ENCODE measurements at places on chromosomes 16 and 17.

DNA sequence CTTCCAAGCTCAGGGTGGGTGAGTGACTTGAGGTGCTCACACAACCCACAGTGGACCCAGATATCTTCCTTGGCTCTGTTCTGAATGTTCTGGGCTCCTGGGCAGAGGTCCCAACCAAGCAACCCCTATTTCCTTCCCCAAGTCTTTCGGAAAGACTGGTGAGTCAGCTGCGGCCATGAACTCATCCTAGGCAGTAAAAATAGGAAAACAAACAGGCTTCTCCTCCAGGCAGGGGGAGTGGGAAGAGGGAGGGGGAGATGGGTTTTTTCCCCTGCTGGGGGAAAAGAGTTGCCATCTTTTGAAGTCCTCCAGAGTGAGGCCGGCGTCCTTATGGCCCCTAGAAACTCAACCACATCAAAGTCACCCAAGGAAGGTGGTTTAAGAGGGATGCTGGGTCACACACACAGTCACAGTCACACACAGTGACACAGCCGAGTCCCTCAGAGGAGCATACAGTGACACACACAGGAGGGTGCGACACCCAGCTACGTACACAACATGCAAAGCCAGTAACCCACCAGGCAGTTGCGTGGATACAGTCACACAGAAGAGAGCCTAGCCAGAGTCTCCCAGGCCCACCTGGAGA, 16.0 kb upstream of the DLX4 start:
- no peak for DNase-seq

- DNase-seq: no peak
Measured at GRCh38 chr16:83967838-83968305, at the start of gene NECAB2. Gene NECAB2 (plus strand): TSS chr16:83968244. CDS start chr16:83968649, 405 bp downstream.

- no peak for DNase-seq
Measured at GRCh38 chr17:45783593-45784292, 377 bp upstream of the CRHR1 start.

GRCh38 chr16:54106057-54106456, 180.5 kb downstream of the IRX3 start:
- no peak for DNase-seq

GRCh38 chr16:85370881-85371651, 242.1 kb upstream of the GSE1 start:
- no peak for DNase-seq

GRCh38 chr17:41678411-41678906, 10.2 kb upstream of the EIF1 start:
- DNase-seq: no peak

GRCh38 chr16:3004781-3005284, 7.9 kb upstream of the CLDN9 start:
- DNase-seq: no peak

- DNase-seq: no peak
Measured at GRCh38 chr17:80319262-80319998, 58.8 kb downstream of the RNF213 start.

DNA sequence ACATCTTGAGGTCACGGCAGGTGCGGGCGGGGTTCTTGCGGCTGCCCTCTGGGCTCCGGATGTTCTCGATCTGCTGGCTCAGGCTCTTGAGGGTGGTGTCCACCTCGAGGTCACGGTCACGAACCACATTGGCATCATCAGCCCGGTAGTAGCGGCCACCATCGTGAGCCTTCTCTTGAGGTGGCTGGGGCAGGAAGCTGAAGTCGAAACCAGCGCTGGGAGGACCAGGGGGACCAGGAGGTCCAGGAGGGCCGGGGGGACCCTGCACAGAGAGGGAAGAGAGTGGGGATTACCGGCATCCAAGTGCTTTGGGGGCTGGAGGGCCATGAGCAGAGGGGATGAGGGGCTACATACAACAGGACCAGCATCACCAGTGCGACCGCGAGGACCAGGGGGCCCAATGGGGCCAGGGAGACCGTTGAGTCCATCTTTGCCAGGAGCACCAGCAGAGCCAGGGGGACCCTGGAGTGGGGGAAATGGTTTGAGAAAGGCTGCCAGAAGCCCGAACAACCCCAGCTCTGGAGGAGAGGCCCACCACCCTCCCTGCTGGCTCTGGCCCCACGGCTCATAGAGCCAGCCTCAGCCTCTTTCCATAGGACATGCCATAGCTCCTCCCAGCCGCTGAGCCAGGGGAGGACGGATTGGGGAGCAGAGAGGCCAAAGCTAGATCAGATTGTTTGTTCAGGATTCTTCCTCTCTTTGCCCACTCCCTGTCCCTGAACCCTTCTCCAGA, 14.6 kb downstream of the COL1A1 start:
- DNase-seq: no peak

- DNase-seq: no peak
Measured at GRCh38 chr17:14730821-14731220, 429.9 kb downstream of the HS3ST3B1 start.

- DNase-seq: no peak
Measured at GRCh38 chr17:61656721-61657217, 65.8 kb upstream of the NACA2 start.

DNA sequence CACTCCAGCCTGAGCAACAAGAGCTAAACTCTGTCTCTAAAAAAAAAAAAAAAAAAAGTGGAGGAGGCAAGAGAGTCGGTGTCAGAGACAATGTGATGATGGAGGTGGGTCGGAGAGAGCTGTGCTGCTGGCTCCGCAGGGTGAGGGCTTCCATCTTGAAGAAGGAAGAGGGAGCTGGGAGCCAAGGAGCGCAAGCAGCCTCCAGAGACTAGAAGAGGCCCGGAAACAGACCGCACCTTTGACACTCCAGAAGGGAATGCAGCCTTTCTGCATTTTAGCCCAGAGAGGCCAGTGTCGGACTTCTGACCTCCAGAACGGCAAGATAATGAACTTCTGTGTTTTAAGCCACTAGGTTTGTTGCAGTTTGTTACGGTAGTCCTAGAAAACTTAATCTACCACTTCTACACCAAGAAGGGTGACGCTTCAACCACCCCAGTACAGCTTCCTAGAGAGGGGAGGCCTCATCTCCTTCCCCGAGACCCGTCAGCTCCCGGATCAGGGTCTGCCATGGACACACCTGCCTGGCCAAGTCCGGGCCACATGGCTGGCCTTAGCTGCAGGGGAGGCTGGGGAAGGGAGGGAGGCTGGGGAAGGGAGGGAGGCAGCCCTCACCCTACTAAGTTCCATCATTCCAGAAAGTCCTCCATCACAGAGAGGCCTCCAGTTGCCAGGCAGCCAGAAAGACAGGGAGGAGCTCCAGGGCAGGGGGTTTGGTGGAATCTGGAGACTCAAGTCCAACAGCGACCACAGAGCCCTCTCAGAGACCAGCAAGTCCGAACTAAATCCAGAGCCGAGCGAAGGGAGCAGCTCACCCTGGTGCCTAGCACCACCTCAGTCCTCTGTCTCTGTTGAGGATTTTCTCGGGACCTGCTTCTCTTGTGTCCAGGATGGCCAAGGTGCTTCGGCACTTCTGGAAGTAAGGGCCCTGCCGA, 13.2 kb upstream of the RBFOX3 start:
- DNase-seq: no peak

DNA sequence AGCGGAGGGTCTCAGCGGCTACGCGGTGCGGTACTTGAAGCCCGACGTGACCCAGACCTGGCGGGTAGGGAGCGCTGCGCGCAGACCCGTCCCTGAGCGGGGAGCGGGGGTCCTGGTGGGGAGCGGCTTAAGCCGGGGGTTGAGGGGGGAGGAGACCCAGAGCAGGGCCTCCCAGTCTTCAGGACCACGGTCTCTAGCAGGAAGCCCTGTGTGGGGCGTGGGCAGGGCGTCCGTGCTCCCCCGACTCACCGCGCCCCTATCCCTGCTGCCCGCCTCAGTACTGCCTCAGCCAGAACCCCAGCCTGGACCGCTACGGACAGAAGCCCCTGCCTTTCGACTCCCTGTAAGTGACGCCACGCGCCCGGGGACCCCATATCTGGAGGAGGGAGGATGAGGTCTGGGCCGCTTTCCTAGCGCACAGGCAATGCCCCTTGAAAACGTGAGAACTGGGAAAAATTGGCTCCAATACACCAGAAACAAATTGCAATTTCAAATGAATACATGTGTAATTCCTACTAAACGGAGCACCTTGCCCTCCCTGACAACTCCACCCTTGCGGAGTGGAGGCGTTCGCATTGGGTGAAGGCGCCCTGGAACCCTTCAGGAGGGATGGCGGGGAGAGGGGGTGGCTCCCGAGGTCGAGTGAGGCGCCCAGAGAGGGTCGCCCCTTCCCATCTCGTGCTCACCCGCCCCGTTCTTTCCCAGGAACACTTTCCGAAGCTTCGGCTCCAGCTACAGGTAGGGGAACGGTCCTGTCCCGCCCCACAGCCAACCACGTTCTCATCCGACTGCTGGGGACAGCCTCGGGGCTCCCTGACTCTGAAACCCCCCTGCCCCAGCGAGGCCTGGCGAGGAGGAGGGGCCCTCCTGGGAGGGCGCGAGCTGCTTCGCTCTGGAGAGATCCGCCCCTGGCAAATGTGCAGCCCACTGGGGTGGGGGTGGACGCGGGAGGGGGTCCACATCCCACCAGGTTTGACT, 14.6 kb upstream of the CNGB1 start:
- no peak for DNase-seq

DNA sequence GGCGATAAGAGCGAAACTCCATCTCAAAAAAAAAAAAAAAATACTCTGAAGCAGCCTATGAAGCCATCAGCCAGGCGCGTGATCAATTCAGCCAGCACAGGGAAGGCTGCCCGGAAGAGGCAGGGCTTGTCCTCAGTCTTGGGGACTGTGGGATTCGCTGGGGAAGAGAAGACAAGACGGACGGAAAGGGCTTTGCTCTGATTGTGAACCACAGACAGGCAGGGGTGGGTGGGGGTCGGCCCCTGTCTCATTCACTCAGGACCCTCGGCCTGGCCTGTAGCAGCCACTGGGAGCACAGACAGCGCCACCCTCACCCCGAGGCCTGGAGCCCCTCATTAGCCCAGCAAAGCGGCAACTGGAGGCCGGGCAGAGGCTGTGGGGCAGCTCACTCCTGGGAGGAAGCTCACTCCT, 37.2 kb downstream of the ABR start:
- DNase-seq: no peak

DNA sequence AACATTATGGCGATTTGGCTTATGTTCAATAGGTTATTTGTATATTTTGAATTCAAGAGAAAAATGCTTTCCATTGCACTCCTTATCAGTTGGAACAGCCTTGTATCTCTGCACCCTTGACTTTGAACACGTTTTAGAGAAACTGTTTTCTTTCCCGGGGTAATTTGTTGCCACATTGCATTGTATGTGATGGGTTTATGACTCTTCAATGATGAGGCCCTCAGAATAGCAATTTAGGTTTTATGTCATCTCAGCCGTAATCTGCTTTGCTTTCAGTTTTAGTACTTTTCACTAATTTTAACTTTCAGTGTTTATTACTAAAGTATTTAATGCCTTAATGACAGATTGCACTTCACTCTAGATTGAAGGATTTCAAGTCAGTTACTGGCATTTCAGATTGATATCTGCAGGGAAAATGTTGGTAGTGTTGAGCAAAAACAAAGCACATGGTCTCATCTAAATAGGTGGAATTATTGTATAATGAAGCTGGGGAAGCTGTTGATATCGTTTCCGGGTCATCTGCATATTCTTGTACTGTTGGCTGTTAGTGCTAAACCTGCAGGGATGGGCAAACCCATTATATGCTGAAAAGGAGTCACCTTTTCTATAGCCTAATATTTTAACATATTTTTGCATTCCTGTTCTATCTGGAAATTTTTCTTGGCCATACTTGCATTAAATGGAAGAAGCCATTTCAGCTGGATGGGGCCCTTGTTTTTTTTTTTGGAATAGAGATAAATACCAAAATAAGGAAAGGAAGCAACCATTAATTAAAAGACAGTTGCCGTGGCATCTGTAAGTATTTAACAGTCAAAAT, 2.0 kb downstream of the LUC7L3 start:
- no peak for DNase-seq

DNA sequence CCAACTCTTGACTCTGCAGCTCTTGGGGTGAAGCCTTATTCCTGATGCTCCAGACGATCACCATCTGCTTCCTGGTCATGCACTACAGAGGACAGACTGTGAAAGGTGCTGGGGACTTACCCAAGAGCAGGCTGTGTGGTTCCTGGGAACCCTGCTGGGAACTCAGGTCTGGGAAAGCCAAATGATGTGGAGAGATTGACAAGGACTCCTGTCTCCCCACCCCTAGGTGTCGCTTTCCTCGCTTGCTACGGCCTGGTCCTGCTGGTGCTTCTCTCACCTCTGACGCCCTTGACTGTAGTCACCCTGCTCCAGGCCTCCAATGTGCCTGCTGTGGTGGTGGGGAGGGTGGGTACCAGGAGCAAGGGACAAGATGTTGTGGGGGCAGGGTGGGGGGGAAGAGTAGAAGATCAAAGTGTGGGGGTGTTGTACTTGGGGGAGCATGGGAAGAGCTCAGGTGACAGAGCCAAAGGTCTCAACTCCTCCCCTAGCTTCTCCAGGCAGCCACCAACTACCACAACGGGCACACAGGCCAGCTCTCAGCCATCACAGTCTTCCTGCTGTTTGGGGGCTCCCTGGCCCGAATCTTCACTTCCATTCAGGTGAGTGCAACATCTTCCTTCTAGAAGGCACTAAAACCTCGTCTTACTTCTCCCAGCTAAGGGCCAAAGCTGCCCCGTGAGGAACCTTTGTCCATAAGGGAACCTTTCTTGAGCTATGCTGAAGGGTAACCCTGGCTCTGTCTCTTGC, 3.0 kb downstream of the SOX15 start:
- DNase-seq: no peak

- no peak for DNase-seq
Measured at GRCh38 chr17:72306037-72306436, 185.2 kb downstream of the SOX9 start.

DNA sequence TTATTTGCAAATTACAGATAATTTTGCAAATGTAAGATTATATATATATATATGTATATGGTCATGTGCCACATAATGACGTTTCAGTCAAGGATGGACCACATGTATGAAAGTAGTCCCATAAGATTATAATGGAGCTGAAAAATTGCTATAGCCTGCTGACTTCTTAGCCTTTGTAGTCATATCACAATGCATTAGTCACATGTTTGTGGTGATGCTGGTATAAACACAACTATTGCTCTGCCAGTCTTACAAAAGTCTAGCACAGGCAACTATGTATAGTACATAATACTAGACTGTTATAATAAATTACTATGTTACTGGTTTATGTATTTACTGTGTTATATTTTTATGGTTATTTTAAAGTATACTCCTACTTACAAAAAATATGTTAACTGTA, 444.3 kb downstream of the KCNJ2 start:
- DNase-seq: no peak

- no peak for DNase-seq
Measured at GRCh38 chr16:716200-716568, 1.3 kb downstream of the METRN start.

GRCh38 chr16:20916942-20917341, 16.4 kb downstream of the LYRM1 start:
- DNase-seq: no peak

Data from activated T-helper 9 cell treated with anti-CD3 and anti-CD28 coated beads, Interleukin-2, amount 50 U/mL, for 16 hours (primary cell).